ENCODE measurements at places on chromosomes 2 and 18. TPM values are rescaled to one million over a fixed set of nuclear protein-coding genes. Genes with fewer than 3 reads are reported as not detected.

The PLB1 gene
- 3.1 TPM for total RNA-seq

The ILKAP gene
- total RNA-seq, result 22.8 TPM

The TLX2 gene
- not detected for total RNA-seq

The BCL11A gene
- total RNA-seq, result 0.37 TPM

The HS1BP3 gene
- total RNA-seq, result 49.5 TPM

The CCDC68 gene
- 1.8 TPM for total RNA-seq

The USP37 gene
- total RNA-seq, result 11.6 TPM

The RTP5 gene
- not detected for total RNA-seq

The SPP2 gene
- total RNA-seq, result not detected

The IL1RL2 gene
- 1.4 TPM for total RNA-seq

The CRYGD gene
- not detected for total RNA-seq

The OTOF gene
- 0.66 TPM for total RNA-seq

The NAT8 gene
- not detected for total RNA-seq

The MC5R gene
- not detected for total RNA-seq

The PMS1 gene
- total RNA-seq, result 39.2 TPM

The CCT4 gene
- total RNA-seq, result 211 TPM

The DYNAP gene
- not detected for total RNA-seq

The ANKRD30BL gene
- not detected for total RNA-seq

The STARD6 gene
- not detected for total RNA-seq

The CNDP1 gene
- total RNA-seq, result not detected

The ABHD1 gene
- total RNA-seq, result under 0.01 TPM

The CHRND gene
- not detected for total RNA-seq

The SLC14A1 gene
- 13.3 TPM for total RNA-seq

The SH3BP4 gene
- total RNA-seq, result 43.1 TPM

The ITGA6 gene
- 263 TPM for total RNA-seq

The RESP18 gene
- not detected for total RNA-seq

The SP5 gene
- total RNA-seq, result not detected

The IL37 gene
- not detected for total RNA-seq

The SAG gene
- total RNA-seq, result not detected

The TMEM178A gene
- 1.4 TPM for total RNA-seq

The KATNAL2 gene
- total RNA-seq, result 3.1 TPM

The IL1R2 gene
- total RNA-seq, result not detected

The IMPA2 gene
- total RNA-seq, result 11.7 TPM

The MARCHF4 gene
- total RNA-seq, result 3.1 TPM

The UGT1A5 gene
- not detected for total RNA-seq

The GAL3ST2 gene
- total RNA-seq, result 0.44 TPM

The SOX11 gene
- total RNA-seq, result 0.66 TPM

The CLK1 gene
- total RNA-seq, result 58.1 TPM

The SAP130 gene
- 3.2 TPM for total RNA-seq

The STEAP3 gene
- total RNA-seq, result 23.6 TPM

The FNDC4 gene
- total RNA-seq, result 15.6 TPM

The SLC19A3 gene
- under 0.01 TPM for total RNA-seq

The CRYGC gene
- not detected for total RNA-seq

The HAT1 gene
- total RNA-seq, result 38.6 TPM

The CLEC4F gene
- not detected for total RNA-seq

The GPR17 gene
- total RNA-seq, result not detected

The AQP12B gene
- not detected for total RNA-seq

The CNTNAP5 gene
- not detected for total RNA-seq

The ALPG gene
- not detected for total RNA-seq
